ENCODE measurements at places on chromosomes 2 and 18. TPM values are rescaled to one million over a fixed set of nuclear protein-coding genes. Genes with fewer than 3 reads are reported as not detected.

The CNRIP1 gene
- 13.5 TPM for total RNA-seq

The PKP4 gene
- total RNA-seq: 74.6 TPM

The METTL8 gene
- 42.5 TPM for total RNA-seq

The FBXO41 gene
- total RNA-seq: 5.1 TPM

The REG1A gene
- not detected for total RNA-seq

The DYNC1I2 gene
- total RNA-seq: 67.4 TPM

The MYCN gene
- total RNA-seq: 2.4 TPM

The C1QL2 gene
- total RNA-seq: 0.76 TPM

The CCDC178 gene
- total RNA-seq: not detected
